CD4-positive, alpha-beta memory T cell (primary cell): ENCODE measurements at places on chromosomes 13 and 19.

DNA sequence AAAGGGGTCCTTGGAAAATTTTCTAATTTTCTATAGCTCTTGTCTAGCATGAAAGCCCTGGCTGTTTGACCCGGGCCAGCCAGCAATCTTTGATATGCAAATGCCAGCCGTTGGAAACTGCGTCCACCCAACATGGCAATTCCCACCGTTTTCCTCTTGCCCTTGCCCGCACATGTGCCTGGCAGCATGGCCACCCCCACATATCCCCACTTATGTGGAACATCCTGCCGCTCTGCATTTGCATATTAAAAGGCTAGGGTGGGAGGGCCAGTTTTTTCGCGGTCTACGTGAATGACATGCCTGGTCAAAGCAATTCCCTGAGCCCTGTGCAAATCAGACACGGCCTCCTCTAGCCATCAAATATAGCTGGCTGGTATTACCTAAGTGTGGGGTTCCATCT, 110.3 kb upstream of the TDRD3 start:
- DNase-seq = no peak

DNA sequence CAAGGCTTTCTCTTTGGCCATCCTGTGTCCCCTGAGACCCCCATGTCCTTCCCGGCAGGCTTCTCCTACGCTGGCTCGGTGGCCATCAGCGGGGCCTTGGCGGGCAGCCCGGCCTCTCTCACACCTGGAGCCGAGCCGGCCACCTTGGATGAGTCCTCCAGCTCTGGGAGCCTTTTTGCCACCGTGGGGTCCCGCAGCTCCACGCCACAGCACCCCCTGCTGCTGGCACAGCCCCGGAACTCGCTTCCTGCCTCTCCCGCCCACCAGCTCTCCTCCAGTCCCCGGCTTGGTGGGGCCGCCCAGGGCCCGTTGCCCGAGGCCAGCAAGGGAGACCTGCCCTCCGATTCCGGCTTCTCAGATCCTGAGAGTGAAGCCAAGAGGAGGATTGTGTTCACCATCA, 14.2 kb downstream of the PLEKHJ1 start:
- no peak for DNase-seq

GRCh38 chr13:49220036-49220855, at the start of gene MLNR:
Gene MLNR (plus strand): TSS chr13:49220338. CDS start chr13:49220338, 0 bp downstream.
- peak; percentile 41 for DNase-seq

DNA sequence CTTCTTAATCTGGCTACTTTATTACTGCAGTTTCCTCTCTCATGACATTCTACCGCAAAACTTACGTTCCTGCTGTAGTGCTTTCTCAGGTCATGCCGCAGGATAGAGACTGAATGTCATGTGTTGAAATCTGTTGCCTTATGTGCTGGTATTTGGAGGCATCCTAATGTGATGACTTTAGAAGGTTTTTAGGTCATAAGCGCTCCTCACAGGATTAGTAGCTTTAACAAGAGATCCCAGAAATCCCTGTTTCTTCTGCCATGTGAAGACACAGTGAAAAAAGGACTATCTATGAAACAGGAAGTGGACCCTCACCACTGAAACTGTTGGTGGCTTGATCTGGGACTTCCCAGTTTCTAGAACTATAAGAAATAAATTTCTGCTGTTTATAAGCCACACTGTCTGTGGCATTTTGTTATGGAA, 209.3 kb downstream of the LACC1 start:
- peak; percentile 2 for DNase-seq

DNA sequence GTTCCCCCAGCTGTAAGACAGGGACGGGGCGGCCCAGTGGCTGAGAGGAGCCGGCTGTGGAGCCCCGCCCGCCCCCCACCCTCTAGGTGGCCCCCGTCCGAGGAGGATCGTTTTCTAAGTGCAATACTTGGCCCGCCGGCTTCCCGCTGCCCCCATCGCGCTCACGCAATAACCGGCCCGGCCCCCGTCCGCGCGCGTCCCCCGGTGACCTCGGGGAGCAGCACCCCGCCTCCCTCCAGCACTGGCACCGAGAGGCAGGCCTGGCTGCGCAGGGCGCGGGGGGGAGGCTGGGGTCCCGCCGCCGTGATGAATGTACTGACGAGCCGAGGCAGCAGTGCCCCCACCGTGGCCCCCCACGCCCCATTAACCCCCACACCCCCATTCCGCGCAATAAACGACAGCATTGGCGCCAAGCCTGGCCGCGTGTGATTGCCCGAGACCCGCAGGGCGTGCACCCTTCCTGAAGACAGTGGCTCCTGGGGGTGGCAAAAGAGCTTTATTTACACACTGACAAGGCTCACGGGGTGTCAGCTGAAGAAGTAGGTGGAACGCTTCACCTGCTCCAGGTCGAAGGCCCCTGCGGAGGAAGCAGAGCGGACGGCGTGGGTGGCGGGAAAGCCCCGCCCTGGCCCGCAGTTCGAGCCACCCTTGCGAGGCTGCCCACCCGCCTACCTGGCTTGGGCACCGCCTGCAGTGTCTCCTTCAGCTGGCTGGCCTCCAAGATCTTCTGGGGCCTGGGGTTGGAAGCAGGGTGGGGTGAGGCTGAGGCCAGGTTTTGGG, 16.4 kb downstream of the POLRMT start:
- DNase-seq = no peak

DNA sequence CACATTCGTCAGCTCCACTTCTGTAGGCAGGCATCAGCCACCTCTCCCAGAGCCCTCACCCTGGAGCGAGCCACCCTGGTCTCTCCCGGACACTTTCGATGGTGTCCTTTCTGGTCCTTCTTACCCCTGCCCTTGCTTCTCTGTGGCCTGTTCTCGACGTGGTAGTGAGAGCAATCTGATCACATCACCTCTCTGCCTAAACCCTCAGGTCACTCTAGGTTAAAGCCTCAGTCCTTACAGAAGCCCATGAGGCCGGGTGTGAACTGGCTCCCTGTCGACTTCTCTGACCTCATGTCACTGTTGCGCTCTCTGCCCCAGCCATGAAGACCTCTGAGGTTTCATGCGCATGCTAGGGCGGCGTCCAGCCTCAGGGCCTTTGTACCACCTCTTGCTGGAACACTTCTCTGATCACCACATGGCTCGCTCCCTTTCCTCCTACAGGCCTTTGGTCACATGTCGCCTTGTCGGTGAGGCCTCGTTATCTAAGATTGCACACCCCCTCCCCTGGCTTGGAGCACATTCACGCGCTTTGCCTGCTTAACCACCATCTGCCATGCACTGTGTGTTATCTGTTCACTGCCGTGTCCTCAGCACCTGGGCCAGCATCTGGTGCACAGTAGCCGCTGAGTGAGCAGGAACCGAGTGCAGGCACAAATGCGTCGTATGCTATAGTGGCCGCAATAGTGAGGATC, 101.5 kb downstream of the DPF1 start:
- DNase-seq = no peak

DNA sequence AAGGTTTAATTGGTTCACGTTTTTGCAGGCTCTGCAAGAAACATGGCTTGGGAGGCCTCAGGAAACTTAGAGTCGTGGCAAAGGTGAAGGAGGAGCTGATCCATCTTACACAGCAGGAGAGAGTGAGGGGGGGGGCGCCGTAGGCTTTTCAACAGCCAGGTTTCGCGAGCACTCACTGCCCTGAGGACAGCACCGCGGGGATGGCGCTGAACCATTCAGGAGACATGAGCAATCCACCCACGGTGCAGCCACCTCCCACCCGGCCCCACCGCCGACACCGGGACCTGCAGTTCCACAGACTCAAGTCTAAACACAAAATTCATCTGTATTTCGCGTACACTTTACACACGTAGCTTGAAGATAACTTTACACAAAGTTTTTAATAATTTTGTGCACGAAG, 73.6 kb downstream of the KDM4B start:
- DNase-seq = no peak
